CD8-positive, alpha-beta T cell (primary cell): ENCODE measurements at places on chromosomes 13 and 19.
A peak's percentile ranks its signal among the peaks of the same experiment; 100 is the strongest.

- DNase-seq = no peak
Measured at GRCh38 chr13:21047591-21048282, 13.6 kb downstream of the LATS2 start.

GRCh38 chr13:82330499-82330898 is 1551.8 kb downstream of the SLITRK1 start:
- DNase-seq = no peak

DNA sequence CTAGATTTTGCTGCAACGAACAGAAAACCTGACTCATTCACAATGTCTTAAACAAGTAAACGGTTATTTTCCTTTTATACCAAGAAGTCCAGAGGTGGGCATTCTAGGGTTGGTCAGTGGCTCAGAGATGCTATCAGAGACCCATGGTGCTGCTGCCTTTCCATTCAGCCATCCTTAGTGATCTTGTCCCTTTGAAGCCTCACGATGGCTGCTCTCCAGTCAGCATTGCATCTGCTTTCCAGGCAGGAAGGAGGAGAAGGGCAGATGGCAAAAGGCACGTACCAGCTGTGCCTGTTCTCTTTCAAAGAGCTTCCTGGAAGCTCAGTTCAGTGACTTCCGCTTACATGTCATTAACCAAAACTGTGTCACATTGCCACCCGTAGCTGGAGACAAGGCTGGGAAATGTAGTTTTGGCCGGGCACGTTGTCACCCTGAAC is 30.1 kb downstream of the WDFY2 start:
- DNase-seq = peak; percentile 39

GRCh38 chr13:46866150-46866549 is 30.7 kb downstream of the HTR2A start:
- DNase-seq = peak; percentile 2

DNA sequence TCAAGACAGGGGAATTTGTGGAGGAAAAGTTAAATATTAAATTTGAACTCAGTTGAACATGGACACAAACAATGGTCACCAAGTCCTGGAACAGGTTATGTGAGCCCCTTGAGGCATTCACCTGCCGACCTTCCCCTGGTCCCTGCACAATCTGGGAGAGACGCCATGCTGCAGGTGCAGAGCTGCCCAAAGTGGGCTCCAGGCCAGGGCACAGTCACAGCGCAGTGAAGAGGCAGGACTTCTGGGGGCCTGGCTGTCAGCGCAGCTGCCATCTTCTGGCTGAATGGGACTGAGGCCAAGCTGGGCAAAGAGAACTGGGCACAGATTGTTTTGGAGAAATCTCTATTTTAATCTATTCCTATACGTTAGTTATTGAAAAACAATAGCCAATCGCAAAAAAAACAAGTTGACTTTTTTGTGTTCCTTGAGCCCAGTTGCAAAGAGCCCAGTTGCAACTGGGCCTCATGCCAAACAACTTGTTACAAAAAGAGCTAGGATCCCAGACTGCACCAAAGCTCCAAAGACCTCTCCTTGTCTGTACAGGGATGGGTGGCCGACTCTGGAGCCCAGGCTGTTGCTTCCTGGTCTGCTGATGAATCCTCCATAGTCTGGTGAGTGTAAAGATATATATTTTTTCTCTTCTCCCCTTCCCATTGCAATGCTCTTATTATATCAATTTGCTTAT is 1.2 kb upstream of the ZNF626 start:
- DNase-seq = no peak

- DNase-seq = no peak
Measured at GRCh38 chr13:111662451-111662850, 342.0 kb downstream of the TEX29 start.

GRCh38 chr13:39815345-39816111 is 160.1 kb downstream of the COG6 start:
- DNase-seq = no peak

- DNase-seq = no peak
Measured at GRCh38 chr13:73835138-73835721, 299.0 kb downstream of the KLF12 start.
